Cardiac septum (tissue), 1 donor: ENCODE measurements at places on chromosomes 5 and 9. TPM values are rescaled to one million over a fixed set of nuclear protein-coding genes. Genes with fewer than 3 reads are reported as not detected.

- no peak for DNase-seq
These were observed 86.4 kb downstream of the RCL1 start for GRCh38 chr9:4879115-4879558.

DNA sequence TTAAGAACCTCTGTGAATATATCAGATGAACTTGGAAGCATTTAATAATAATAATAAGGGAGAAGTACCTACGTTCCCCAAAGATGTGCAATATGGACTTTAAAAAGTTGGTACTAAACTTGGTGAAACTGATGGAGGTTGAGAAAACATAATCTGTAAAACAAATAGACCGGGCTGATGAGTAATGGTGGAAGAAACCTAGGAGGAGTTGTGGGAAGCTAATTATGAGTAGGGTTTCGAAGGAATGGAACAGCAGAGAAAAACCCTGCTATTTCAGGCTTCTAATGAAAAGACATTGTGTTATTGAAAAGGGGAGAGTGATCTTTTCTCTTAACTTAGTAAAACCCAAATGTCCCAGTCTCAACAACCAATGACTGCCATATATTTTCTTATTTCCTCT lies 229.3 kb downstream of the PCSK1 start:
- no peak for DNase-seq

DNA sequence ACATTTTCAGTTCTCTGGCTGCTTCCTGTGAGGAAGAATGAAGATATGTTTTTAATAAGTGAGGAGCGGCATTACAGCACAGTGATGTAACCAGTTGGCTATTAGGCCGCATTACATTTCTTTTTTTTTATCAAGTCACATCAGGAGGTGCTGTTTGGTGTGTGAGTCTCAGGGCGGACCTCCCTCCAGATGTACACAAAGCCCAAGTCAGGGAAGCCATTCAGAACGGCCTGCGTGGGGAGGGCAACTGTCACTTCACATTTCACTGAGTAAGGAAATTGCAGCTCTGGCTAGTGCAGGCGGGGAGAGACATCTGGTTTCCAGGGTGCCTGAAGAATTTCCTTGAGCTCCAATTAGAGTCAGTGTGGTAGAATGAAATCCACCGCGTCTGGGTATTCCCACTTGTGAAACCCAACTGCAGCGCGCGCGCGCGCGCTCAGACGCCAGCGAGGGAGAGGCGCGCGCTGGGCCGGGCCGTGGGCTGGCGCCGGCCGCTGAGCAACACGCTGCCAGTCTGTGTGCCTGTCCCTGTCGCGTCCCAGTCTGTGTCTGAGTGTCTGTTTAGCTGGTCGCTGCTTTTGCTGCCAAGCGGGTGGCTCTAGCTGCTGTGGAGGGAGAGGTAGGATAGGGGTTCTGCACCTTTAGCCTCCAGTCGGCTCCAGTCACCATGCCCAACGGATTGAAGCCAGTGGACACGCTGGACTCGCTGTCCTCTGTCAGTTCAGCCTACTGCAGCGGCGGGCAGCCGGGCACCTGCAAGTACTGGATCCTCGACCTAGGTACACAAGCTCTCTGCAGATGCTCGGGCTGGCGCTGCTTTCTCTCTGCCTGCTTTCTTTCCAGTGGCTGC lies 140.8 kb upstream of the OTULINL start:
- DNase-seq, result no peak

- no peak for DNase-seq
These were observed 312.4 kb downstream of the ARHGEF28 start for GRCh38 chr5:73938280-73938937.

- DNase-seq, result no peak
These were observed 643 bp downstream of the AK8 start for GRCh38 chr9:132877458-132877823.

- no peak for DNase-seq
These were observed 241.8 kb upstream of the KLF9 start for GRCh38 chr9:70656281-70656680.

DNA sequence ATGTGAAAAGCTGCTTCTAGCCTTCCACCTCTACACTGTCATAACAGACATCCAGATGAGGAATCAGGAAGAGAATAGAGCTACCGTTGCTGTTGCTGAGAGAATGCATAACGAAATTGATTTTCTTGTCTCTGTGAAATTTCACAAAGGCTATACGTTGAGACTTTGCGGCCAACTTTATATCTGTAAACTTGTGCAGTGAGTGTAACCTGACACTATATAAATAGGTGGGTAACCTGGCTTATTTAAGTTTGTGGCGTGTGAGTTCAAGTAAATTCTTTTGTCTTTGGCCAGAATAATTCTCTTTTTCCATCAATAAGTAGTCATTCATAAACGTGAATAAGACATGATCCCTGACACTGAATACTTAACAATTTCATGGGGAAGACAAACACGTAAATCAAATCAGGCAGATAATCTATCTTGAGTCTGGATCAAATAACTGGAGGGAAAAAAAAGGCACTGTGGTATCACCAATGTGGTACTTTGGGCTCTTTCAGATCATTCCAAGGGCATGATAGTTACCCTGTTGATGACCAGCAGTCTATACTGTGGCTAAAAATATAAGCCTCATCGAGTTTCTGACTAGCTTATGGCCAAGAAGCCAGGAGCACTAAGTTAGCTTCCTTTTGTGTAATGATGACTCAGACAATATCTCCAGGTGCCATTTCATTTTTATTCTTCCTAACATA lies 98.2 kb upstream of the RASA1 start:
- no peak for DNase-seq

DNA sequence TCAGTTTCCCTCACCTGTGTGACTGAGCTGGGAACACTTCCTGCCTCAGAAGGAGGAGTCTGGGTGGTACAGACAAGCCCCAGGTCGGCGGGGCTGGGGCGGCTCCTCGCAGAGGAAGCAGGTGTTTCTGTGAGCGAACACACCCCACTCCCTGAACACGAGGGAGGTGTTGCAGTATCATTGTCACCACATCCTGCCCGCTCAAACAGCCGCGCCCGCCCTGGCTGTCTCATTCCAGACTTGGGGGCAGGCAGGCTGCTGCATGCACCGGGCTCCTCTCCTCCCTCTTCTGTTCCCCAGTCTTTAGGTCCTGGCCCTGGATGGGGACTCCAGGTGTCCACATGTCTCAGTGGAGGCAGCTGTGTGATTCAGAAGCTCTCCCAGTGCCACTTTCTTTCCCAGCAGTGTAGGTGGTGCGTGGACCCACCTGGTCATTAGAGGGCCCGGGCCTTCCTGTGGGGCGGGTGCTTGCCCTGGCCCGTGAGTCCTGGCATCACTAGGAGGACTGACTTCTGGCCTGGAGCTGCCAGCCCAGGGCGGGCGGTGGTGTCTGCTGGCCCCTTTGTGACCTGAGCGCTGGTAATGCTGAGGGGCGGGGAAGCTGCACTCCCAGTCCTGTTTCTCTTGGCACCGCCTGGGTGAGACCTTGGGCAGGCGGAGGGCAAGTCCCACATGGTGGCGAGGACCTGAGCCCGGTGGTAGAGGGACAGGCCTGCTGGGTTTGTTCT lies 18.3 kb upstream of the PHYHD1 start:
- no peak for DNase-seq

DNA sequence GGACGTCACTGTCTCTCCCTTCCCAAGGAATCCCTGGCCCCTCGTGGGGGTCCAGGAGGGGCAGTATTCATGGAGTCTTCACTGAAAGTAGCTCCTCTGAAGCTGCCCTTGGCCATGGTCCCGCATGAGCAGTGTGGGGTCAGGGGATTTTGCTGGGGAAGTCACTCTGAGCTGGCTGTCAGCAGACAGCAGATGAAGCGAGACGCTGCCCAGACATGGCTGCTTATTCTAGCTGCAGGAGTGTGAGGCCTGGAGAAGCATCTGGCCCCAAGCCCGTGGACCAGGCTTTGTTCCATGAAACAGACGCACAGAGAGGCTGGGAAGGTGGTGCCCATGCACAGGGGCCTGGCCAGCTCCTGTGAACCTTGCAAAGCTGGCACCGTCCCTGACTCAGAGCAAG lies 21.5 kb upstream of the ASS1 start:
- DNase-seq, result peak; percentile 88

GRCh38 chr9:91214867-91215266 lies 146.9 kb downstream of the AUH start:
- DNase-seq, result no peak

DNA sequence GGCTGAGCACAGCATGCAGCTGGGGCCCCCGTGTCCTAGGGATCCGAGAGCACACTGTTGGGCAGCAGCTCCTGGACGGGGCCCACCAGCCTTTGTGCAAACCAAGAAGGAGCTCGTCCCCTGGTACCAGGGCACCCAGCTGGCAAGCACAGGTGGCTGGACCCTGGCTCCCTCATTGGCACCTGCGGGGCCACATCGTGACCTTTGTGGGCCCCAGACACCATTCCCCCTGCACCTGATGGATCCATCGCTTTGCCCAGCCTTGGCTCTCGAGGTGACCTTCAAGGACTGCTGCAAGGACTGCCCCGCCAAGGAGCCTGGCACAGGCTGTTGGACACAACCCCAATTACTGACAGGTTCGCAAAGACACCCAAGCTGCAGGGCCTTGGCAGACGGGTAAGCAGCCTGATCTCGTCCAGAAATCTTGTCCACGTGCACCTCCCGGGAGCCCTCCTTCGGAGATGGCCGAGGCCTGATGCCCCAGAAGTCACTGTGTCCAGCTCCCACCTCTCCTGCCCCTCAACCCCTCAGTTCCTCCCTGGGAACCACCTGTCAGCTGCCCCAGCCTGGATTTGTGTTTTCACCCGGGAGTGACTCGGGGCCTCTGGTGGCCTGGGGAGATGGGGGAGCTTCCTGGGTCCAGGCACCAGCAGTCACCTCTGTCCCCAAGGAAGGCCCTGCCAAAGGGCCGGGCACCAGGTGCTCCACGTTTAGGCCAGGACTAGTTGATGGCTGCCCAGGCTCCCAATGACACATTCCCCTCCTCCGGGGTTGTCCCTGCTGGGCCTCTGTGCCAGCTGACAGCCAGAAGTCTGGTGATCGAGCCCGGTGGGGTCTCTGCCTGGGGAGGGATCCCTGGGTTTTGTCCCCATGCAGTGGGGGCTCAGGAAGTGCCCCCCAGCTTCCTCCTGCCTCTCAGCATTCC lies 137.1 kb upstream of the PPP1R26 start:
- DNase-seq, result no peak

- DNase-seq, result no peak
These were observed 33.8 kb upstream of the FBXL17 start for GRCh38 chr5:108415726-108416125.

- no peak for DNase-seq
These were observed 254.7 kb downstream of the NR3C1 start for GRCh38 chr5:143148771-143149170.

Gene HEXB
- total RNA-seq, result 90.6 TPM

Gene LHX2
- total RNA-seq, result 0.19 TPM

Gene TMEM174
- not detected for total RNA-seq

Gene NDUFS6
- total RNA-seq, result 78.6 TPM

Gene SHISAL2B
- total RNA-seq, result not detected

Gene CCL19
- 0.62 TPM for total RNA-seq

Gene LECT2
- total RNA-seq, result not detected

Gene LIFR
- 30.9 TPM for total RNA-seq

Gene STC2
- 6.0 TPM for total RNA-seq

Gene LHX3
- total RNA-seq, result not detected

Gene NR4A3
- 22.4 TPM for total RNA-seq

Gene OGN
- 15.2 TPM for total RNA-seq
